ENCODE measurements at places on chromosomes 3 and 15.

GRCh38 chr3:71387586-71387985, 195.9 kb downstream of the FOXP1 start:
- no peaks in the 10 kb centered on the region for H3K27me3 ChIP-seq
- no peak for DNase-seq

DNA sequence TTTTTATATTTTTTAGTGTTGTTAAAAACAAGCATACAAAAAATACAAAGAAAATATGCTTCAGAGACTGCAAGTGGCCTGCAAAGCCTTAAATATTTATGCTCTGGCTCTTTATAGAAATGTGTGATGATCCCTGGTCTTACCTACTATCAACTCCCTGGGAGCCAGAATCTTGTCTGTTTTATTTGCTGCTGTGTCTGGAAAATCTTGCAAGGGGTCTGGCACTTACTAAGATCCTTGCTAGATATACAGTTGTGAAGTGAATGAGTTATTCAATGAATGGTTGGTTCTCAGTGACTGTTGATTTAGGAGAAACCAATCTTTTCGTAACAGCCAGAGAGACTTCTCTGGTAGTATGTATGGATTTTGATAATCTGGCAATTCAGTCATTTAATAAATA, 521.0 kb upstream of the CFAP20DC start:
- no peaks in the 10 kb centered on the region for H3K4me1 ChIP-seq
- H3K27ac ChIP-seq: no peak overlapping the region
- no peaks in the 10 kb centered on the region for H3K27me3 ChIP-seq
- no peak overlapping the region for H3K4me3 ChIP-seq

DNA sequence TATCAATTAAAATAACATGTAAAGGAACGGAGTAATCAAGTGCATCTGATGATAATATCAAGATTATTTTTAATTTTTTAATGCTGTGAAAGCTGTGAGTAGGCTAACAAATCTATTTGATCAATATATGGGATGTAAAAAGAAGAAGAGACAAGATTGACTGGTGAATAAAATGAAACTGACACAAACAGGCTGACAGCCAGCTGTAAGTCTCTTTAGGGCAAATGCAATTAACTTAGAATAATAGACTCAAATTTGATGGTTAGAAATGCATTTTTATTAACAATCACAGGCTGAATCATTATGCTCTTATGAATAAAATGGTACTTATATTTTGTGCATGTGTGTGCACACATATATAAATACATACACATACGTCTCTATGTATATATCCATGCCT, 68.0 kb downstream of the MDFIC2 start:
- H3K27me3 ChIP-seq: no peaks in the 10 kb centered on the region
- no peaks in the 10 kb centered on the region for H3K4me1 ChIP-seq
- no peak for DNase-seq

DNA sequence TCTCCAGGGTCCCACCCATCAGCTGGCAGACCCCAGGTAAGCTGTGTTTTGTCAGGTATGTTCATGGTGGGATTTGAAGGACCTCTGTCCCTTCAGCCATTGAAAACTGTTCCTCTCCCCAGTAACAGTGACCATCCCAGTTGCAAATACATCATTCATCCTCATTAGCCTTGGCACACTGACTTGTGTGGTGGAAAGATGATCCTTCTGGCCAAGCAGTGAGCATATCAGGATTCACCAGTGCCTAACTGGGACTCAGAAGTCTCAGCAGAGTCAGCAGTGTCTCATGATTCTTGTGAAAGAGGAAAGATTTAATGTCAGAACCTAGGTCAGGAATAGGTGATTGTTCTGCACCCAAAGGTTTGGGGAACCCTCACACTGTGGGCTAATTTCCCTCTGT, 90.2 kb downstream of the DNAJB8 start:
- DNase-seq: no peak
- H3K36me3 ChIP-seq: no peaks in the 10 kb centered on the region
- H3K4me3 ChIP-seq: no peak overlapping the region
- peaks cover 13% of the 10 kb centered on the region for H3K4me1 ChIP-seq
- H3K27me3 ChIP-seq: no peaks in the 10 kb centered on the region
- H3K27ac ChIP-seq: no peak overlapping the region

DNA sequence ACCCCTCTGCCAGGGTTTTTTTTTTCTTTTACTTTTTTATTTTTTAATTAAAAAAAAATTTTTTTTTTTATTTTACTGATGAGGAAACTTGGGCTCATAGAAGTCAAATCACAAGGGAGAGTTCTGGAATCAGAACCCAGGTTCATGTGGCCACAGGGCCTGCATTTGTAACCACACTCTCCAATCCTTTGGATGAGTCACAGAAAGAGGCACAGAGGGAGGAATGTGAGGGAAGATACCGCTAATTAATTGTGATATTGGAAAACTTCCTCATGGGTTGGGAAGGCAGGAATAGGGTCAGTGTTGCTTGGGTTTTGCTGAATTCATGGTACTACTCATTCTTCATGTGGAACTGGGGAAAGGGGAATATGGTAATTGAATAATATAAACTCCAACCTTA, 132.9 kb upstream of the SLC6A11 start:
- no peaks in the 10 kb centered on the region for H3K27me3 ChIP-seq
- no peak overlapping the region for H3K27ac ChIP-seq
- H3K4me3 ChIP-seq: no peak overlapping the region
- no peaks in the 10 kb centered on the region for H3K36me3 ChIP-seq

- no peak for DNase-seq
- H3K4me3 ChIP-seq: no peak overlapping the region
- H3K27ac ChIP-seq: no peak overlapping the region
- no peaks in the 10 kb centered on the region for H3K36me3 ChIP-seq
Measured at GRCh38 chr3:78253860-78254259, 1214.0 kb downstream of the ROBO2 start.

GRCh38 chr3:54337846-54338245, 215.5 kb downstream of the CACNA2D3 start:
- no peak for DNase-seq
- no peak overlapping the region for H3K27ac ChIP-seq
- H3K36me3 ChIP-seq: no peaks in the 10 kb centered on the region
- H3K27me3 ChIP-seq: no peaks in the 10 kb centered on the region
- no peak overlapping the region for H3K4me3 ChIP-seq

GRCh38 chr3:71874618-71875017, 89.7 kb upstream of the PROK2 start:
- no peak overlapping the region for H3K27ac ChIP-seq
- no peaks in the 10 kb centered on the region for H3K36me3 ChIP-seq
- H3K27me3 ChIP-seq: no peaks in the 10 kb centered on the region
- H3K4me1 ChIP-seq: no peaks in the 10 kb centered on the region
- H3K4me3 ChIP-seq: no peak overlapping the region

DNA sequence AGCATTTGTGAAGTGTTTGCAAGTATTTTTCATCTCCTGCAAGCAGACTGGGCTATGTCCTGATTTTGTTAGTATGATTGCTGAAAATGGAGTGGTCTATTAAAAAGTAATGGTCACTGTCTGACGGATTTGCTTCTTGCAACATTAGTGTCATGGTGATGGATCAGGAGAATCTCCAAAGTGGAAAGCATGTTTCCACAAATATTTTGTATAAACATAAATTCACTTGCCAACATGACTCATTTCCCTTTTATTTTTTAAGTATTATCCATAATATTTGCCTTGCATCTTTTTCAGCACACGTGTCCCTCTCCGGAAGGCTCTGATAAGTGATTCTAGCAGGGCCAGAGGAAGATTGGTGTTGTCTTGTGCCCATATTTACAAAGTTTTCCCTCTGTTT, 27.4 kb upstream of the CACNA2D3 start:
- DNase-seq: no peak
- H3K27me3 ChIP-seq: no peaks in the 10 kb centered on the region
- H3K36me3 ChIP-seq: no peaks in the 10 kb centered on the region

- DNase-seq: no peak
- no peaks in the 10 kb centered on the region for H3K36me3 ChIP-seq
- no peaks in the 10 kb centered on the region for H3K4me1 ChIP-seq
- no peak overlapping the region for H3K4me3 ChIP-seq
- no peak overlapping the region for H3K27ac ChIP-seq
Measured at GRCh38 chr3:75049533-75049932, 435.1 kb upstream of the CNTN3 start.

GRCh38 chr15:42591238-42591934, 16.0 kb downstream of the STARD9 start:
- no peaks in the 10 kb centered on the region for H3K36me3 ChIP-seq
- H3K4me1 ChIP-seq: no peaks in the 10 kb centered on the region
- no peak overlapping the region for H3K4me3 ChIP-seq
- H3K27ac ChIP-seq: no peak overlapping the region

DNA sequence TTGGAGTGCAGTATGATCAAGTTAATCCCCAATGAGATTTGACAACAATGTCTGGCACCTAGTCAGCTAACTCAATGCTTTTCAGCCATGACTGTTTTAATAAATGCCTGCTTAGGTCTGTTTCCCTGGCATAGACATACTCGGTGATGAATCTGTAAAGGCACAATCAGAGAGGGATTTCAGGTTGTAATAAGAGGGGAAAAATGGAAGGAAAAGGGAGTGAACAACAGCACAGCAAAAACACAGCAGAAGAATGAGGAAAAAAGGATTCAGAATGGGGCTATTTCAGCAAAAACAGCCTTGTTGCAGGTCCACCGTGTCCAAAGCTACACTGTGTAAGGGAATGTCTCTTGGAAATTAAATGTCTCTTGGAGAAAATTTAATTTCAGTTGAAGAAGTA, 19.3 kb upstream of the CHD2 start:
- no peaks in the 10 kb centered on the region for H3K27me3 ChIP-seq
- H3K4me3 ChIP-seq: no peak overlapping the region
- H3K36me3 ChIP-seq: peaks cover 4% of the 10 kb centered on the region
- H3K27ac ChIP-seq: peak overlapping the region; percentile 92
- no peaks in the 10 kb centered on the region for H3K4me1 ChIP-seq

GRCh38 chr15:100250176-100250800, 91.5 kb downstream of the ADAMTS17 start:
- DNase-seq: peak; percentile 58
- no peaks in the 10 kb centered on the region for H3K36me3 ChIP-seq
- H3K27ac ChIP-seq: no peak overlapping the region
- no peaks in the 10 kb centered on the region for H3K27me3 ChIP-seq
- no peak overlapping the region for H3K4me3 ChIP-seq

DNA sequence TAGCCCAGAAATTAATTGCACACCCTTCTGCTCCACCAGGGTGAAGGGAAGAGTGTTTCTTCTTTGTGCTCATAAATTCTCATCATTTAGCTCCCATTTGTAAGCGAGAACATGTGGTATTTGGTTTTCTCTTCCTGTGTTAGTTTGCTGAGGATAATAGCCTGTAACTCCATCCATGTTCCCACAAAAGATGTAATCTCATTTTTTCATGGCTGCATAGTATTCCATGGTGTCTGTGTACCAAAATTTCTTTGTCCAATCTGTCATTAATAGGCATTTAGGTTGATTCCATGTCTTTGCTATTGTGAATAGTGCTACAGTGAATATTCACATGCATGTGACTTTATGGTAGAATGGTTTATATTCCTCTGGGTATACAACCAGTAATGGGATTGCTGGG, 86.8 kb downstream of the DTWD1 start:
- DNase-seq: no peak
- no peaks in the 10 kb centered on the region for H3K36me3 ChIP-seq
- H3K27ac ChIP-seq: no peak overlapping the region
- no peaks in the 10 kb centered on the region for H3K27me3 ChIP-seq

DNA sequence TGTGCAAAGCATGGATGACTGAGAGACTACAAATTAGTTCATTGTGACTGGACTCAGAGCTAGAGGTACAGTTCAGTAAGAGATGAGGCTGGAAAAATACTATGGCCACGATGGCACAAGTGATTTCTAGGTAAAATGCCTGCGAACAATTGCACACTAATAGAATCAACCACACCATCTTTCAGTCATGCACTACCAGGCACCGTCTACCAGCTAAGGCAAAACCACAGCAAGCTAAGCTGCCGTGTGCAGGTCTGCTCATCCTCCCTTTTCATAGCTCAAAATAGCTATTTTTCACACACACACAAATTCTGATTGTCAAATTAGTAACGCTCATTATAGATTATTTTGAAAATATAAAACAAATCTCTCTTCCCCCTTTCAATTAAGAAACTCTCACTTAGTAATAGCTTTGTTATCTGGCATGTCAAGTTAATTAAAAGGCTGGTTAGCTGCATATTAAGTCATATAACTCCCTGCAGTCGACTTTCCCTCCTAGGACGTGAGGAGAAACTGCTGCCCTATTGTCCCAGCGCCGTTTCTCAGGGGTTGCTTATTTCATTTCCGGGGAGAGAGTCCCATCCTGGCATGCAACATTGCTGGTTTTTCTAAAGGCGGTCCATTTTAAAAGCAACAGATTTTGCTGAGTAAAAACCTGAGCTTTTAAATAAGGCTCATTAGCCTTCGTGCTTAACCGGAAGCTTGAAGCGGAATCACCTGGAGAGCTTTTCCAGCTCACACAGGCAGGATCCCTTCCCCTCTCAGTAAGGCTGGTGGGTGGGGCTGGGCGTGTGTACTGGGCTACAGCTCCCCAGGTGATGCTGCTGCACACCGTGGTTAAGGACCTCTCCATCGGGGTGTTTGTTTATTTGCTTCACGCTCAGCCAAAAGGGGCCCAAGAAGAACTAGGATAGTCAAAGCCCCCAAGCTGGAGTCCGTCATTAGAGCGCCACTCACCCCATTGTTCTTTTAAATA, 16.9 kb upstream of the MEX3B start:
- H3K27ac ChIP-seq: no peak overlapping the region
- no peaks in the 10 kb centered on the region for H3K4me1 ChIP-seq
- no peaks in the 10 kb centered on the region for H3K36me3 ChIP-seq
- DNase-seq: no peak
- no peaks in the 10 kb centered on the region for H3K27me3 ChIP-seq

- no peaks in the 10 kb centered on the region for H3K27me3 ChIP-seq
- no peaks in the 10 kb centered on the region for H3K4me1 ChIP-seq
- no peak overlapping the region for H3K27ac ChIP-seq
- no peak for DNase-seq
Measured at GRCh38 chr3:126552688-126553283, 5.9 kb downstream of the C3orf22 start.

DNA sequence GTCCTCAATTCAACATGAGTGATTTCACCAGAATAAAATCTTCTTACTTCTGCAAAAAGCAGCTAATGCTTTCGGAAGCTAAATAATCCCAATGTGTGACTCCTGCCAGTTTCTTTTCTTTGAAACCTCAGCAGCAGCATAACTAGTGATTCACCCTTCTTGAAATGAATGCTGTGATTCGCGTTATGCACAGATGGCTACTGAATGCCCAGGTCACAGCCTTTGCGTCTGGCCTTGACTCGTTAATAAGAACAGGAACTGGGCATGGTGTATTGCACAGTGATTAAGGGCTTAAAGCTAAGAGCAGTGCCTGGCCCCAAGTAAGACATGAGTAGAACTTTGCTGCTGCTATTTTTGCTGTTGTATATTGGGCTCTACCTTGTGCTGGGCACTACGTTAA, 19.0 kb downstream of the CGNL1 start:
- DNase-seq: no peak
- no peak overlapping the region for H3K27ac ChIP-seq
- H3K27me3 ChIP-seq: no peaks in the 10 kb centered on the region
- H3K36me3 ChIP-seq: no peaks in the 10 kb centered on the region

DNA sequence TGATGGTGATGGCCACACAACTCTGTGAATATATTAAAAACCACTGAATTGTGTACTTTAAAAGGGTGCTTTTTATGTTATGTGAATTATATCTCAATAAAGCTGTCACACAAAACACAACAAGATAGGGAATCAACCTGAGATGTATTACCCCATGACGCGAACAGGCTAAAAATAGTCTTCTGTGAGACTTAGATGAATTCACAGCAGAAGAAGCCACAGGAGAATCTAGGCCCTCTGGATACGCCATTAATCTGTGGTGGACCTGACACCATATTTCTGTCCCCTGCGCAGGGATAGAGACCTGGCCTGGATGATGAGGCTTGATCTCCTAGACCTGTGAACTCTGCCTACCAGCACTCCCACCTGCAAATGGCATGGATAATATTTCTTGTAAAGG, 146.0 kb upstream of the HACD2 start:
- DNase-seq: no peak
- H3K27ac ChIP-seq: no peak overlapping the region
- H3K4me1 ChIP-seq: no peaks in the 10 kb centered on the region
- no peak overlapping the region for H3K4me3 ChIP-seq
- peaks cover 20% of the 10 kb centered on the region for H3K36me3 ChIP-seq
- no peaks in the 10 kb centered on the region for H3K27me3 ChIP-seq

Measured in ascending aorta (tissue), 2 donors.